Myocyte (in vitro differentiated cells): ENCODE measurements at places on chromosomes 4 and X. TPM values are rescaled to one million over a fixed set of nuclear protein-coding genes. Genes with fewer than 3 reads are reported as not detected.

DNA sequence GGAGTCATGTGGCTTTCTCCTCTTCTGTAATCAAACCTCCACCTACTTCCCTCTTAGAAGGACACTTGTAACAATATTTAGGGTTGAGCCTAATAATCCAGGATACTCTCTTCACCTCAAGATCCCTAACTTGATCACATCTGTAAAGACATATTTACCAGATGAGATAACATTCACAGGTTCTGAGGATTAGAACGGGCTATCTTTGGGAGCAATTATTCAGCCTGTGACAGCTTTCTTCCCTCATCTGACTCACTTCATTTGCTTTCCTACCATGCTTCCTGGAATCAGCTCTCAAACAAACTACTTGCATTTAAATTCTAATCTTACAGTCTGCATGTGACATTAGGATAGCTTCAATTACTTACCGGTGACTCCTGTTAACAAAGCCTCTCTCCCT lies 133.5 kb upstream of the NDST3 start:
- DNase-seq: no peak

Gene PGAM4
- not detected in 2 replicates for total RNA-seq

GRCh38 chrX:112761242-112762207 lies 79.1 kb downstream of the AMOT start:
- no peak for DNase-seq

- no peak for DNase-seq
Measured at GRCh38 chrX:55715847-55716246, 1.7 kb upstream of the RRAGB start.

Gene PNMA6F
- total RNA-seq: not detected in 2 replicates

Gene ETNPPL
- total RNA-seq: not detected in 2 replicates

- DNase-seq: no peak
Measured at GRCh38 chr4:95294321-95294720, 254.5 kb downstream of the UNC5C start.

GRCh38 chr4:142917678-142918077 lies 71.6 kb upstream of the INPP4B start:
- DNase-seq: peak; percentile 18

- no peak for DNase-seq
Measured at GRCh38 chrX:133495464-133496391, 80.4 kb upstream of the GPC4 start.

DNA sequence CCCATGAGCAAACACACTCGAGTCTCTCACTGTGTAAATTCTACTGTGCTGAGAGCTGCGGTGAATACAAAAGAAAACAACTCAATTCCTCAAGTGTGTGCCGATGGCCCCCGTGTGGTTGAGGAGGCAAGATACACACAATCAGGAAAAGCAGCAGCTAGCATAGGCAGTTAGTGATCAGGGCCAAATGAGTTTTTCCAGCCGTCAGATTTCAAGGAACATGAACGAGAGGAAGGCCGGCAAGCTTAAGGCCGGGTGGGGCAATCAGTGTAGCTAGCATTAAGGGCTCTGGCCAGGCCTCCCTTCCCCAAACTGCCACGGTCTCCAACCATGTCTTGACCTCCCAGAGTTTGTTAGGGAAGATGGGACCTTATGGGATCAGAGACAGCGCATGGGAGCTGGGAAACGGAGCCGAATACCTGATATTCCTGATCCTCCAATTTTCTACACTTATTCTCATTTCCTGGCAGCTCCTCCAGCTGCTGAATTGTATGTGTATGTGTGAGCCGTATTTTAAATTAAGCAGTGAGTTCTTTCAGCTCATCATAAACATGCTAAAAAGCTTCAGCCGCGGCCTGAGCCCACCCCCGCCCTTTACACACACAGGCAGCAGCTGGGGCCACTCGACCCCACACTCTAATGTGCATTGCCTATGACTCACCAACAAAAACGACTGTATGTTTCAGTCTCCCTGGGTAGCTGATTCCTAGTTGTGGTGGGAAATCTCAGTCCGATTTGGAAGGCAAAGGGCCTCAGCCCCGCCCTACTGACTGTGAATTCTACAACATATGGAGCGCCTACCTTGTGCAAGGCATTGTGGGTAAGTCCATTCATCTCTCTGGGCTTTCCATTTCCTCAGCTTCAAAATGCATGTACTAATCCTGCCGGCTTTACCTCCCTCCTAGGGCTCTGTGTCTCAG lies 59.9 kb downstream of the RTL9 start:
- peak; percentile 50 for DNase-seq

Gene OTC
- total RNA-seq: not detected in 2 replicates

DNA sequence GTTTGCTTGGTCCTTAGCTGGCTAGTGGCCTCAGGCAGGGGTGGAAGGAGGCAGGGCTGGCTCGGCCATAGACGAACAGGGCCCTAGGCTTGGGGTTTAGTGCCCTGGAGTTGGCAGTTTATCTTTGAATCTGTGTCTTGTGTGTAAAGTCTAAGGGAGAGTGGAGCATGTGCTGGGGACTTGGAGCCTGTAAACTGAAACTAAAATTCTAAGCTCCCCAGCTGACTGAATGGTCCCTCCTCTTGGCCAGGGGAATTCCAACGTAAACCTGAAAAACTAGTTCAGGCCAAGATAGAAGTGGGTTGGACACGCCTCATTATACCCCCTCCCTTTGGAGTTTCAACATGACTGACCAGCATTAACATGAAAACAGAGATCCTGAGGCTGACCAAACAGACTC lies 46.1 kb upstream of the GPR78 start:
- DNase-seq: peak; percentile 21

- DNase-seq: no peak
Measured at GRCh38 chr4:123937581-123937980, 541.0 kb downstream of the SPRY1 start.

DNA sequence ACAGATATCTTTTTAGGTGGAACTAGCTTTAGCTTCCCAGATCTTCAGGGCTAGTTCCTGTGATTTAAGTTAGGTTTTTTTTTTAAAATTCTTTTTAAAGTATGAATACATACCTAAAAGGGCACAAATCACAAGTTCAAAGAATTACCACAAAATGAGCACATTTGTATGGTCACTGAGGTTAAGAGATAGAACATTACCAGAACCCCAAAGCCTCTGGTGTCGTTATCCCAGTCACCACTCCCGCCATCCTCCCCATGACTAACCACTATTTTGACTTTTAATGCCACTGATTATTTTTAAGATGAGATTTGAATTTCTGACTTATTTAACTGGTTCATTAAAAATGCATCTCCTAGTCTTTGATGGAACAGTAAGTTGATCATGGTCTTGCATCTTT lies 5.4 kb downstream of the PGK1 start:
- no peak for DNase-seq
